Cardiac septum (tissue), 1 donor: ENCODE measurements at places on chromosomes 4 and X. TPM values are rescaled to one million over a fixed set of nuclear protein-coding genes. Genes with fewer than 3 reads are reported as not detected.

PCDH7 gene
- 70.8 TPM for total RNA-seq

- DNase-seq: no peak
These were observed 543.5 kb downstream of the PDHA2 start for GRCh38 chr4:96383349-96383748.

GIMD1 gene
- not detected for total RNA-seq

- no peak for DNase-seq
These were observed 93.9 kb downstream of the CEP44 start for GRCh38 chr4:174377613-174378012.

DNA sequence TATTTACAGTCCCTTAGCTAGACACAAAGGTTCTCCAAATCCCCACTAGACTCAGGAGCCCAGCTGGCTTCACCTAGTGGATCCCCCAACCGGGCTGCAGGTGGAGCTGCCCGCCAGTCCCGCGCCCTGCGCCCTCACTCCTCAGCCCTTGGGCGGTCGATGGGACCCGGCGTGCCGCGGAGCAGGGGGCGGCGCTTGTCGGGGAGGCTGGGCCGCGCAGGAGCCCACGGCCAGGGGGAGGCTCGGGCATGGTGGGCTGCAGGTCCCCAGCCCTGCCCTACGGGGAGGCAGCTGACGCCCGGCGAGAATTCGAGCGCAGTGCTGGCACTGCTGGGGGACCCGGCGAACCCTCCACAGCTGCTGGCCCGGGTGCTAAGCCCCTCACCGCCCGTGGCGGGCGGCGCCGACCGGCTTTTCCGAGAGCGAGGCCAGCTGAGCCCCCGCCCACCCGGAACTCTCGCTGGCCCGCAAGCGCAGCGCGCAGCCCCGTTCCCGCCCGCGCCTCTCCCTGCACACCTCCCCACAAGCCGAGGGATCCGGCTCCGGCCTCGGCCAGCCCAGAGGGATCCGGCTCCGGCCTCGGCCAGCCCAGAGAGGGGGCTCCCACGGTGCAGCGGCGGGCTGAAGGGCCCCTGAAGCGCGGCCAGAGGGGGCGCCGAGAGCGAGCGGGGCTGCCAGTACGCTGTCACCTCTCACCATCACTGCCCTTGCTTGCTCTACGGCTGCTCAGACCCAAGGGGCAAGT is 39.4 kb downstream of the WFS1 start:
- DNase-seq: no peak

DNA sequence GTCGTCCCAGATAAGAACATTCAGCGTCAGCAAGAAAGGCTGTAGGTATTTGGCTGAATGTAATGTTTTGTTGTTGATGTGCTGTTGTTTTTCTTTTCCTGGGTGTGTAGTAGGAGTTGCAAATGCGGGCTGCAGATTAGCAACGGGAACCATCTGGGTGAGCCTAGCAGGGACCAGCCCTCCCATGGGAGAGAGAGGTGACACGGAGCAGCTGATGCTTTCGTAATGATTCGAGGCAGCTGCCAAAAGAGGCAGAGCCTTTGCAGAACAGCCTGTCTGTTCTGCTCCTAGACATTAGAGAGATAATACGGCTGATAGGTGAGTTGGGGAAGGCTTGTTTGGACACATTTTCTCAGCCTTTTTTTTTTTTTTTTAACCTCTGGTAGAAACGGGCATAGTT is 25.3 kb downstream of the ARSF start:
- DNase-seq: no peak

- no peak for DNase-seq
These were observed 41.3 kb upstream of the XAGE1B start for GRCh38 chrX:52558140-52558539.

- DNase-seq: no peak
These were observed 34.2 kb downstream of the FAT1 start for GRCh38 chr4:186689476-186689875.

DNA sequence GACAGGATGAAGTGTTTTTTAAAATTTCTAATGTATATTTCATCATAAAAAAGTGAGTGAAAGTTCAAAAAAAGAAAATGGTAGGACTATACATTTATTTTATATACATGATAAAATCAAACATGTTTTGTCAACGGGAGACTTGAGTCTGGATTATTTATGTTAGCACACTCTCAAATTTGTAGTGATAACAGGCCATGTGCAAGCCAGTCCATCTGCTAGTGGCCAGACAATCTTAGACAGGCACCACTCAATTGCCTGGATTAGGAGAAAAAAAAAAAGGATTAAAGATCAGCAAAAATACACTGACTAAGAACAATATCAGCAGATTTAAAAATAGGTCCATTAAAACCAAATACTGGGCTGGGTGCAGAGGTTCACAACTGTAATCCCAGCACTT is 71.9 kb downstream of the KCNIP4 start:
- no peak for DNase-seq

GRCh38 chr4:20203508-20203907 is 48.2 kb upstream of the SLIT2 start:
- no peak for DNase-seq

- no peak for DNase-seq
These were observed 2.2 kb downstream of the NHS start for GRCh38 chrX:17377091-17377717.

PDHA1 gene
- 898 TPM for total RNA-seq

PDGFRA gene
- 23.4 TPM for total RNA-seq

DNA sequence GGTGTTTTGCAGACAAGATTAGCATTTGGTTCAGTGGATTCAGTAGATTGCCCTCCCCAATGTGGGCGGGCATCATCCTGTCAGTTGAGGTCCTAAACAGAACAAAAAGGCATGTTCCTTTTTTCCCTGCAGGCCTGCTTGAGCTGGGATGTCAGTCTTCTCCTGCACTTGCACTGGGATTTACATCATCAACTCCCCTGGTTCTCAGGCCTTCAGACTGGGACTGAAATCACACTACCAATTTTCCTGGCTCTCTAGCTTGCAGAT is 278.9 kb upstream of the FTHL17 start:
- DNase-seq: no peak

DNA sequence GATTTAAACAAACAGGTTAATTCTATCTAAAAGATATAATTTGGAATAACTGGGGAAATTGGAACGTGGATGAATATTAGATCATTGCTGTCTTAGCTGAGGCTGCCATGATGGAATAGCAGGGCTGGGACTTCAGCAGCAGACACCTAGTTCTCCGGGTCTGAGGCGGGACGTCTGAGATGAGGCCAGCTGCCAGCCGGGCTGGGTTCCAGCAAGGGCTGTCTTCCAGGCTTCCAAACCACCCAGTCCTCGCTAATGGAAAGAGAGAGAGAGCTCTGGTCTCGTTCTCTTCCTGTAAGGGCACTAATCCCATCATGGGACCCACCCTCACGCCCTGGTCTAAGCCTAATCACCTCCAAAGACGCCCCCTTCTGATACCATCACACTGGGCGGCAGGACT is 85.7 kb downstream of the ADRA2C start:
- DNase-seq: no peak

GRCh38 chr4:113784497-113785250 is 23.1 kb upstream of the CAMK2D start:
- DNase-seq: no peak

DNA sequence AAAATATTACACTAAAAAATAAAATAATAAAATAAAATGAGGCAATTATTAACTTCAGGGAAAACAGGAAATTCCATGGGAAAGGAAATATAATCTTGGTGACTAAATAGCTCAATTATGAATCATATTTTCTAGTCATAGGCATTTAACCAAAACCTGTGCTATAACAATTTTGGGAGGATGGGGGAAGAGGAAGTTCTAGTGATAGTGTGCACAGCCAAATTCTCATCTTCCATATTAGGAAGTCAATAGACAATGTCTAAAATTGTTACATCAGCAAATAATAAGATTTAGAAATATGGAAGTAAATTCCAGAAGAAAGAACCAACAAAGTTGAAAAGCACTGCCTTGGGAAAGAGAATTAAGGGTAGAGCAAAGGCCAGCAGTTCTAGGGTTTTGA is 2.8 kb downstream of the AWAT2 start:
- DNase-seq: no peak

DNA sequence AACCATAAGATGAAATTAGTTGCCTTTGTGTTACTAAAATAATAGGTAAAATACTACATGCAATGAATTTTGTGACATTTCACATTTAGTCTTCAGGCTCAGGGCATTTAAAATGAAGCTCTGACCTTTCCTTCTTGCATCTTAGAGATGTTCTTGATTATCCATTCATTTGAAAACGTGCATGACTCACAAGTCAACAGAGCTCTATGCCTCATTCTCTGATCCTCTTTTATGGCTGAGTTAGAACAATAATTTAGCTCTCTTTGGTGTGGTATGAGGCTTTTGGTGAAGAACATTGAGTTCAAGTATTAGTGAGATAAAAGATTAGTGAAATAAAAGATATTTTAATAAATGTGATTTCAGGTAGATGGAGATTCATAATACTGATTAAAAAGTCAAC is 66.5 kb downstream of the TIGD2 start:
- DNase-seq: no peak

GRCh38 chr4:95515589-95515988 is 33.2 kb downstream of the UNC5C start:
- no peak for DNase-seq

PLAC1 gene
- not detected for total RNA-seq

MAGEA11 gene
- total RNA-seq: not detected

DNA sequence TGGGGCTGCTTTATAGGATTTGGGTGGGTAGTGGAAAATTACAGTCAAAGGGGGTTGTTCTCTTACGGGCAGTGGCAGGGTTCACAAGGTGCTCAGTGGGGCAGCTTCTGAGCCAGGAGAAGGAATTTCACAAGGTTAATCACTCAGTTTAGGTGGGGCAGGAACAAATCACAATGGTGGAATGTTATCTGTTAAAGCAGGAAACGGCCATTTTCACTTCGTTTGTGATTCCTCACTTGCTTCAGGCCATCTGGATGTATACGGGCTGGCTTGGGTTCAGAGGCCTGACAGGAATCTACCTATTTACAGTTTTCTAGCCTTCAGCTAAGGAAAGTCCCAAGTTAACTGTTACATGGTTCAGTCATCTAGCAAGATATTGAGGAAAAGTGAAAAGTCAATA is 1003.5 kb downstream of the STPG2 start:
- DNase-seq: no peak

DNA sequence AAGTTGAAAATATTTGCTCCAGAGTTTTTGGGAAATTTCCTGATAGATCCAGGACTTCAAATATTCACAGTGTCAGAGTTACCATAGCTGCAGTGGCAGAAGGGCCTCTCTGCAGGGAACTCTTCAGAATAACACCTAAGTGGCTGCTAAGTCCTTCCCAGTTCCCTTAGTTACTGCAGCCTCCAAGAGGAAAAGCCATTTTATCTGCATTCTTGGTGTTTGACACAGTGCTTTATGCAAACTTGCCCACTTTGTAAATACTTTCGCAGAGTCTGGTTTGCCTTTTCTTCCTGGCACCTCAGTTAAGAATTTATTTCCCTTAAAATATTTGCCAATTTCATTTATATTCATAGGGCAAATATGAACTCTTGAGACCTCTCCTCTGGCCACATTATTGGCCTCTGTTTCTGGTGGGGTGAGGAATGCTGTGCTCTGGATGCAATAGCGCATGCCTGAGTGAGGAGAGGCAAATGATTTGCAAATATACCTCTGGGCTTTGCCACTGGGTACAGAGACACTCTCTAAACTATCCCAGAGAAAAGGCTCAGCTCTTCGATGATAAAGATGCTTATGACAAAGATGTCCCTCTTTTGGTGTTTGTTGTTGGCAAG is 566.3 kb upstream of the NR3C2 start:
- no peak for DNase-seq

ADGRL3 gene
- 15.3 TPM for total RNA-seq

GRCh38 chr4:116588783-116589182 is 496.6 kb downstream of the TRAM1L1 start:
- DNase-seq: no peak

- DNase-seq: no peak
These were observed 27.3 kb downstream of the C4orf46 start for GRCh38 chr4:158644356-158644755.

DNA sequence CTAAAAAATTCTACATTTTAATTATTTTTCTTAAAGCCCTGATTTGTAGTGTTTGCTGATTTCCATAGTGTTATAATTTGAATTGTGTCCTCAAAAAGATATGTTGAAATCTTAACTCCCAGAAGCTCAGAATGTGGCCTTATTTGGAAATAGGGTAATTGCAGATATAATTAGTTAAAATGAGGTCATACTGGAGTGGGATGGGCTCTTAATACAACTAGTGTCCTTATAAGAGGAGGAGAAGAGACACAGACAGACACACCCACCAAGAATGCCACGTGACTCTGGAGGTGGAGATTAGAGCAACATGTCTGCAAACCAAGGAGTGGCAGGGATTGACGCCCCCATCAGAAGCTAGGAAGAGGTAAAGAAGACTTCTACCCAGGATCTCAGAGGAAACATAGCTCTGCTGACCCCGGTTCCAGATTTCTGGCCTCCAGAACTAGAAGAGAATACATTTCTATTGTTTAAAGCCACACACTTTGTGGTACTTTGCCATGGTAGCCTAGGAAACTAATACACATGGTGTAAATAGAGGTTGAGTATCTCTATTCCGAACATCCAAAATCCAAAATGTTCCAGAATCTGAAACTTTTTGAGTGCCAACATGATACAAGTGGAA is 70.5 kb upstream of the IRF2 start:
- no peak for DNase-seq

DNA sequence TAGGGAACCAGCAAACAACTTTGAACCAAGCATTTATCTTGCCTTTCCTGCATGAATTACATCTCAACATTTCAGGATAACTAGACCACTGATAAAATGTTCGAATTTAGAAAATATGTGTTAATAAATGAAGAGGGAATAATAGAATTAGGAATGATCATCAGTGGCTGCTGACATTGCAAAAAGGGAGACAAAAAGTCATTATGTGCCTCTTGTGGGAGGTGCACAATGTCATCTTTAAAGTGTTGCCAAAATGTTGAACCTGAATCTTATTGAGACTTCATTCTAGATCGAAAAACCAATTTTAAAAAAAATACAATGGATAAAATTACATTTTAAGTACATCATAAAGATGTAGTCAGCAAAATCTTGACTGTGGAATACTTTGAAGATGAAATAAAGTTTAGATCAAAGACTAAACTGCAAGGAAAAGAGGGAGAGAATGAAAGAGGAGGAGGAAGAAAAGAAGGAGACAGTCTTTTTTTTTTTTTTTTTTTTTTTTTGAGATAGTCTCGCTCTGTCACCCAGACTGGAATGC is 299.3 kb downstream of the FBXW7 start:
- DNase-seq: no peak
